Activated T-cell treated with anti-CD3 and anti-CD28 coated beads, Interleukin-2, amount 50 U/mL, for 1 hour (primary cell): ENCODE measurements at places on chromosomes 4 and X.

GRCh38 chrX:64843224-64843623 lies 133.0 kb downstream of the ZC4H2 start:
- DNase-seq: no peak

GRCh38 chr4:40626183-40626990 lies 3.3 kb downstream of the RBM47 start:
- DNase-seq: no peak

- DNase-seq: no peak
These were observed 37.4 kb downstream of the LHFPL1 start for GRCh38 chrX:112642349-112642748.

DNA sequence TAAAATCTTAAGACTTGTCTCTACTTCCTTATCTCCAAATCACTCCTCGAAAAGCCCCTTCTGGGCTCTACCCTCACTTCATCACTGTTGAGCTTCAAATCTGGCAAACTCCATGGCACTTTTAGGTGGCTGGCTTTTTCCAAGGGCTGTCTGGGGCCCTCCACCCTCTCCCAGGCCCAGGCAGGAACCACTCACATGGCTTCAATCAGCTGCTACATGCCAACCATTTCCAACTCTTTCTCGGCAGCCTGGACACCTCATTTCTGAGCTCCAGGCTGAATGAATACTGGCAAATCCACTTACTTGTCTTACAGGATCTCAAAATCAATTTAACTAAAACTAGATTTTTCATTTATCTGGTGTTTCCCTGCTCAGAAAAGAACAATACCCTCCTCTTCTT lies 22.0 kb downstream of the USP46 start:
- no peak for DNase-seq

GRCh38 chr4:169266661-169267060 lies 4.1 kb downstream of the SH3RF1 start:
- DNase-seq: no peak

DNA sequence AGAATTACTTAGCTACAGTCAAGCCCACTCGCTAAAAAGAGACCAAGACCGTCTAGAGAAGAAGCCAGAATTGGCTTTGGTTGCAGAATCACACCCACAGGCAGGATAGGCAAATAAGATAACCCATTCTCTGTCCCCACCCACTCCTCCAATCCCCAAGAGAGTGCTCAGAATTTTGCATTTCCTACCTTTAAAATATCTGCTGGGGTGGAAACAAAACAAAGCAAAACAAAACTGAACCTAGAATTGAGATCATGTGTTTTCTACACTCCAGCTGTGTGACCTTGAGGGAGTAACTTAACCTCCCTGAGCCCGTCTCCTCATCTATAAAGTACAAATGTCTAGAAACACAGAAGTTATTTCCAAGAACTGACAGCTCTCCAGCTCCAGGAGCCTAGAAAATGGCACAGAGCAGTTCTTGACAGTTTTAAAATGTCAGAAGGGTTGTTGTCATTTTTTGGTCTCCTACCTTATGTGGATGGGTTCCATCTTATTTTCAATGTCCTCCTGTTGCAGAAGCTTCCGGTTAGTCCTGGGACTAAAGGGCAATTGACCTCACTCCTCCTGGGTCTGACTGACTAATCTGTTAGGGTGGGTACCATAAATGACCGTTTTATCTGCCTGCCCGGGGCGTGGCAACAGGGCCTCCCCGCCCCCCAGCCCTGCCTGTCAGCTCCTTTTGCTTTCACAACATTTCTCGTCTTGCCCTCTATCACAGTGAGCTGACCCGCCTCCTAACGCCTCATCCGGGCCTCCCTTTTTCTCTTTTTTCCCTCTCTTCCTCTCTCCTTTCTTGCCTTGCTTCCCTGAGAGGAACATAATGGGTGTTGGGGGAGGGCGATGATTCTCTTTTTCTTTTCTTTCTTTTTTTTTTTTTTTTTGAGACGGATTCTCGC lies 114.0 kb downstream of the RBM47 start:
- DNase-seq: no peak

- DNase-seq: no peak
These were observed 40.2 kb downstream of the VSIG4 start for GRCh38 chrX:65999563-66000148.

GRCh38 chr4:18021470-18021719 lies 160 bp downstream of the LCORL start:
- DNase-seq: no peak

DNA sequence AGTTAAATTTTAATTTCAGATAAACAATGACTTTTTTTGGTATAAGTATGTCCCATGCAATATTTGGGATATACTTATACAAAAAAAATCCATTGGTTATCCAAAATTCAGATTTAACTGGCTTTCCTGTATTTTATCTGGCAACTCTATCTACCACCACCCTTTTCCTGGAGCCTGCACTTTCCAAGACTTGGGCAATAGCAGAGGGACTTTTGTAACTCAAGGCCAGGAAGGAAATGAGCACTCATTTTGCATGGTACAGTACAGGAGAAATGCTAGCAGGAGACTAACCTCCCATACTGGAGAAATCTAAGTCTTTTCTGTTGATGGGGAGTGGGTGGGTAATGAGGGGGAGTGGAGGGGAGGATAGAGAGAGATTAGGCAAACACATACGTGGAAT lies 37.7 kb upstream of the PLAC1 start:
- no peak for DNase-seq

DNA sequence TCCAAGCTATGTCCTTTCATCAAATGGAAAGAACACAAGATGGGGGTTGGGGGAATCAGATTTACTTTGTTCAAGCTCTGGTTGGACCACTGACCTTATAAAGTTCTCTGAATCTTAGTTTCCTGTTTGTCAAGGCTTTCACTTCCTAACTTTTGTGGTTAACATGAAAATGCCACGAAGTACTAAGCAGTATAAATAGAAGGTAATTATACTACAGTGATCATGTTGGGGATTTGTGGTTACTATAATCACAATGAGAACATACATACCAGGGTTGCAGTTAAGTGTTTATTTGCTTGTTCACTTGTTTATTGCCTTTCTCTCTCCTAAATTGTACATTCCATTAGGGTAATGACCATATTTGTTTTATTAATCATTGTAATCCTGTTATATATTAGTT lies 53.2 kb downstream of the SPRY1 start:
- no peak for DNase-seq

- DNase-seq: no peak
These were observed 570.5 kb upstream of the TENM3 start for GRCh38 chr4:181672751-181673150.

- no peak for DNase-seq
These were observed 284.7 kb downstream of the CAMK2D start for GRCh38 chr4:113476800-113477199.

DNA sequence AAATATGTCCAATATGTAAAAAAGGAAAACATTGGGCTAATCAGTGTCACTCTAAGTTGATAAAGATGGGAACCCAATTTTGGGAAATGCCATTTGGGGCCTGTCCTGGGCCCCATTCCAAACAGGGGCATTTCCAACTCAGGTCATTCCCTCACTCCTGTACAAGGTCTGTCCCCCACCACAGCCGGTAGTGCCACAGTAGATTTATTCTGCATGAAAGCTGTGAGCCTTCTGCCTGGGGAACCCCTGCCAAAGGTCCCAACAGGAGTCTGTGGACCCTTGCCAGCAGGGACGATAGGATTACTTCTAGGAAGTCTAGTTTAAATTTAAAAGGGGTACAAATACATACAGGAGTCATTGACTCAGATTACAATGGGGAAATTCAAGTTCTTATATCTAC lies 317.6 kb upstream of the GNPDA2 start:
- DNase-seq: no peak
